Nucleus accumbens (tissue), 56 donors: ENCODE measurements at places on chromosomes 6 and 20.

GRCh38 chr6:106149472-106150069, 63.4 kb downstream of the PRDM1 start:
- no peak for DNase-seq

DNA sequence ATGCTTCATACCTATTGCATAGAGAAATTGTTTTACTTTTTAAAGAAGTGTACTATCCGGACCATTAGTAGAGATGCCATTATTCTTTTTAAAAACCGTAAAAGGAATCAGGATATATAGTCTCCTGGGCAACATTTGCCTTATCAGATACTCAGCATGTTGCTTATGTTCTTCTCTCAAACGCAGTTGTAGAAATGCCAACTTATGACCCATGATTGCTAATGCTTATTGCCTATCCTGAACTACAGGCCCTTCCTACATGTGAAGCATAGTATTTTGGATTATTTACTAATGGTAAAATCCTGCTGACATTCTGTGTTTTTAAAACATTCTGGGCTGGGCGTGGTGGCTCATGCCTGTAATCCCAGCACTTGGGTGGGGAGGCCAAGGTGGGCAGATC, 99.5 kb downstream of the FOXO3 start:
- DNase-seq, result no peak

GRCh38 chr6:158014505-158015187, 33.0 kb downstream of the SYNJ2 start:
- no peak for DNase-seq

- no peak for DNase-seq
Observed at GRCh38 chr6:160327981-160328380, 20.2 kb upstream of the SLC22A3 start.

DNA sequence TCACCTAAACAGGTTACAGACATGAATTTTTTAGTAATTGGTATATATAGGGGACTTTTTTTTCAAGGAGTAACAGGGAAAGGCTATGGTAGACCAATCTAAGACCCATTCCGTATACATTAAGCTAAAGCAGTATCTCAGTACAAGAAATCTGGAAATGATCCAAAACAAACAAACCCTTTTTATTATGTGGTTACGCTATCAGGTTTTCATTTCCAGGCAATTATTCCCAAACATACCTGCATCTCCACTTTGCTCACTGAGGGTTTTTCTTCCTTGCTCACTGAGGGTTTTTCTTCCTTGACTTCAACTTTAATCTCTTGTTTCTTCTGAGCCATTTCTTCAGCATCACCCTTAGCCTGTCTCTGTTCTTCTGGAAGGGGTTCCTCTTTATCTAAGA, 107.3 kb downstream of the EPB41L2 start:
- DNase-seq, result no peak
